ENCODE measurements at places on chromosomes 3 and 15.

DNA sequence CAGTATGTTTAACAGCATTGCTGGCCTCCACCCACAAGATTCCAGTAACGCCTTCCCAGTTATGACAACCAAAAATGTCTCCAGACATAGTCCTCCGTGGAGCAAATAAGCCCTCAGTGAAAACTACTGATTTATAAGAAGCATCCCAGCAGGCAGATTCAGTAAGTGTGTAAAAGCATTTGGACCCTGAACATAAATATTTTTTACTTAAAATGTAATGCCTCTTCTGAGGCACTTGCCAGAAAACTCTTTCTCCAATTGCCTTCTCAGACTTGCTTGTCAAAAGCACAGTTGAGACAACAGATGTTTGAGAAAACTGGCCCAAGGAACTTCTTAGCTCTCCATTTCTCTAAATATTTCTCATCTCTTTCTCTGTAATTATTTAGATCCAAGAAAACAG lies 31.8 kb upstream of the DCLK3 start:
- DNase-seq, result no peak

DNA sequence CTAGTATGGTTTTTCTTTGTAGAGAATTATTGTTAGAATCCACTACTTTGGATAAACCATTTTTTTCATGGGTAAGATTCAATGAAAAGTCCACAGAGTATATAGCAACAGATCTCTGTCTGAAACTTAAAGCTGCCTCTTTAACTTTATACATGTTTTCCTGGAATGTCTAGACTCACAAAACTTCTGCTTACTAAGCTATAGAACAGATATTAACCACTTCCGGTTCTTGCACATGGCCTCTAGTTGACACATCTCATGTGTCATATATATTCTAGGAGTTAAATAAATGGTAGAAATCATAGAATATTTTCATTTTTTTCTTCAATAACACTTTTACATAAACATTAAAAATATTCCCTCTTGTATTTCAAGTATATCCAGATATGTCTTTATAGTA lies 1693.9 kb downstream of the SI start:
- no peak for DNase-seq

DNA sequence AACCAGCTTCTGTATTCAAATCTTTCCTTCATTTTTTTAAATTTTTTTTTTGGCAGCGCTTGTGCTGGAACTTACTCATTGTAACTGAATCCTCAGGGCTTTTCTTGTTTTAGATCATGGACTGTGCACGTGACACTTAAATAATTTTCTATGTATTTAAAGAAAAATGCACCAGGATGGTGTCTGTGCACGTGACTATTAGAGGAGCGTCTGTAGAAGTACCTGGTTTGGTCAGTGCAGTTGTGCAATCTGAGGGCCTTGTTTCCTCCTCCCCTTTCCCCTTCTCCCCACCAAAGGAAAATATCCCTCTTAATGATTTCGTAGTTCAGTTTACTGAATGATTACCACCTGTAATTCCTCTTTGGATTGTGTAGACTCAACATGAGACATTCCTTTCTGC lies 31.3 kb downstream of the EDEM1 start:
- DNase-seq, result no peak

DNA sequence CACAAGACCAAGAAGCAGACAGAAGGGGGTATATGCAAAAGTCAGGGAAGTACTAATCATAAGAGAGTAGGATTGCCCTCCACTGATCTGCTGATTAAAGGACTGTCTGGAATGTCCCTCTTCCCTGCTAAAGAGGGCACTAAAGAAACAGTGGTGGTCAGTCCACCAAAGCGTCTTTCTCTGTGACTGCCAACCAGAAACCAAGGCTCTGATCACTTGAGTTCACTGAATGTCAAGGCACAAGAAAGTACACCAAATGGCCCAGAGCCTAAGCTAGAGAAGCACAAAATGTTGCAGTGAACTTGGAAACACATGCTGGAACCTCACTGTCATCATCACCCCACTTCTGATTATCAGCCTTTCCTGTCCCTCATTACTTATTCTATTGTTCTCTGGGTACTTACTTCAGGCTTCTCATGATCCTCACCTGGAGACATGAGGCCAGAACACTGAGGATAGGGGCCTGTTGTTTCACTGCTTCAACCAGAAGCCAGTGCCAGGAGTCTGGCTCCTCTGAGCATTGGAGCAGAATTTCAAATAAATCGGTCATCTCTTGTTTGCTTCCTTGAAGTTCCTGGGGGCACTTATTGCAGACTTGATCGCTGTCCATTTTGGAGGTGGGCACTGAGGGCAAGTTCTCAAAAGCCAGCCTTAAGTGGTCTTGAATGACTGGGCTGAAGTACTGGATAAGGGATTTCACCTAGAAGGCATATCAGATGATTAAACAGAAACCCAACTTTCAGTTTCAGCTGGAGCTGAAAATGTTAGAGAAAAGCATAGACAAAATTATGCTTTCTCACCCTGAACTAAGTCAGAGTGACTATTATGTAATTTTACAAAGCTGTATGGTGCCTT lies 58.9 kb downstream of the EIF3J start:
- DNase-seq, result no peak

DNA sequence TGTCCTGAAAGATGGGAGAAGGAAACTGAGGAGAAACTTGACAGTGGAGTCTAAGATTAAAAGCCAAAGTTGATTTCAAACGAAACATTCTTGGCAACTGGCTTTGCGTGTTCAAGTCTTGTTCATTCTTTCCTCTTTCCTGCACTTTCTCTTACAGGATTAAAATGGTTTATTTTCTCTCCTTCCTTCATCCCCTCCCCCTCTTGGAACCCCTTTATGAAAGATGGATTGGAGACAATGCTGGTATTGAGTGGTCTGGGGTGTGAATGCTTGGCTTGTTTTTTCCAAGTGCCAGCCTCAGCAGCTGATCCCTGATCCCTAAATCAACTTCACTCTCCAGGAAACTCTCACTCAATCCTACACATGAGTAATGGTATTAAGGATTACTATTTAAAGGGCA lies 703 bp upstream of the LSAMP start:
- DNase-seq, result no peak
